ENCODE measurements at places on chromosomes 4 and X. TPM values are rescaled to one million over a fixed set of nuclear protein-coding genes. Genes with fewer than 3 reads are reported as not detected.

- no peak for DNase-seq
Observed at GRCh38 chr4:73576381-73576780, 43.9 kb downstream of the RASSF6 start.

Gene ADD1
- total RNA-seq, result 125 TPM

DNA sequence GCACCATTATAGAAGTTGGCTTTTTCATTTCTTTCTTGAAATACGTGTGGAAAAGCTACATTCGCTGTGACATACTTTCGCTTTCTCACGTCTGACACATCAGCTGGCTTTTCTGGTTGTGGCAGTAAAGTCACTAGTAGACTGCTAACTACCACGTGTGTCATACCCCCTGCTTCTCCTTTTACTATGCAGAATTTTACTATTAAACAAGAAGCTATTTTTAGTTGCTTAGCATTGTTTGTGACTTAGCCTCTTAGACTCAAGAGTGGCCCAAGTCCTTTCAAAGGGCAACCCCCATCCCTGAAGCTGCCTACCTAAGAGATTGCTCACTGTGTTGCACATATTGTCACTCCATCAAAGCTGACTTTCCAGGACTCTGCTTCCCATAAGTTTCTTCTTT lies 2.1 kb upstream of the IL2 start:
- peak; percentile 14 for DNase-seq

- DNase-seq, result no peak
Observed at GRCh38 chr4:147639388-147639787, 22.2 kb downstream of the TMEM184C start.

Gene CCSER1
- 7.1 TPM for total RNA-seq

GRCh38 chr4:19285146-19285545 lies 966.6 kb upstream of the SLIT2 start:
- no peak for DNase-seq

Gene SPP1
- total RNA-seq, result 1,002 TPM

- DNase-seq, result no peak
Observed at GRCh38 chrX:122790376-122791095, 393.5 kb upstream of the GRIA3 start.

Gene CXXC4
- total RNA-seq, result 1.3 TPM

GRCh38 chrX:35726176-35726575 lies 72.0 kb upstream of the MAGEB16 start:
- peak; percentile 30 for DNase-seq

Gene NAA11
- total RNA-seq, result not detected

DNA sequence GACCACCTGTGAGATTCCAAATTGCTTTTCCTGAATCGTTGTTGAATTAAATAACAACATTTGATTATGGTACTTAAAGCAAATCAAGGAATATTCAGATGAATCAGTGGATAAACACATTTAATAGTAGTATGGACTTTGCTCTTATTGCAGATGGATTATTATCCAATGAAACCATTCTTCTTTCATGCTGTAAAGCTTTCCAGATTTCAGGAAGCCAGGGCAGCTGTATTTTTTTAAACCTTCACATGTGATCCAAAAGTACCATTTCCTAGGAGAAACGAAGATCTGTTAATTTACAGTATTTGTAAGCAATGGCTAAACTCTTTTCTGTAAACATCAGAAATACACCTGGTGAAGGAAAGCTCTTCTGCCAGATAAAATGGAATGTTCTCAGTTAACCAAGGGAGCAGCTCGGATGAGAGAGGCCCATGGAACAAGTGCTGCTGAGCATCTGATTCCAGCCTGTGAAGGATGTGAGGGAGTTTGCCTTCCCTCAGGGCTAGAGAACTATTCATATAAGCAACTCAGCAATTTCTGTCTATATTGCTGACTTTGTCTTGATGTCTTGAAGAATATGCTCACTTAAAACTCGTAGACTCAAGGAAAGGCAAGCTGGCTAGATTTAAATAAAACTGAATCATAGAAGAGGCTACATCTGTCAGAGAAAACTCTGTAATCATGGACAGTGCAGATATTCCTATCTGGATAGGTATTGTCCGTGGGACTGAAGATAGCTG lies 94.4 kb upstream of the LIMCH1 start:
- DNase-seq, result no peak

- DNase-seq, result no peak
Observed at GRCh38 chr4:80922941-80923340, 107.6 kb upstream of the BMP3 start.

DNA sequence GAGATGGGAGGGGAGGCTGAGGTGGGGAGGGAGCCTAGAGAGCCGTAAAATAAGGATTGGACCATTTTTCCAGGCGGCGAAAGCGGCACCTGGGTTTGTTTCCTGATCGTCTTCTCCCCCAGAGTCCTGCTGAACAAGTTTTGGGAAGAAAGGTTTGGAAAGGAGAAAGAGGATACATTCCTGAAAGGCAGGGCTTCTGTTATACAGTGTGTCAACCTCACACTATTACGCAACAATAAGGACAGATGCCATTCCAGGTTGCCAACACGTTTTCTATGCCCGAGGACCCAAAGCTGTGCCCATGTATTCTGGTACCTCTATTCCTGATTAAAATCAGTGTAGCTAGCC lies 658 bp downstream of the SCOC start:
- DNase-seq, result no peak

- no peak for DNase-seq
Observed at GRCh38 chr4:154868414-154869194, 87.5 kb downstream of the RBM46 start.

DNA sequence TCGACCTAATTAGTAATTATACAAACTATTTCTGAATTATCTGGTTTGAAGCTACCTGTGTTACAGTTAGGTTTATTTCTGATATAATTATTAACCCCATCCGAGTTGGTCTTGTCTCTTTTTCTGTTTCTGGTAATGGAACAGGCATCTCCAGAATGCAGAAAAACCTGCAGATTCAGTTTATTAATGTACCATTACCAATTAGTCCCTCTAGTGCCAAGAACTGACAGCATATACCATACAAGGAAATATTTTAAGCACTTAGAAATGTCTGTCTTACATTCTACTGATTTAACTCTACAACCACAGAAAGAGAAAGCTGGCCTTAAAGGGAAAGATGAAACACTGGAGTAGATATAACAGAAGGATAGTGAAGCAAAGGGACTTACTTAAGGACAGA lies 570.6 kb downstream of the CENPC start:
- peak; percentile 11 for DNase-seq

GRCh38 chr4:152849350-152849749 lies 69.6 kb downstream of the ARFIP1 start:
- no peak for DNase-seq

DNA sequence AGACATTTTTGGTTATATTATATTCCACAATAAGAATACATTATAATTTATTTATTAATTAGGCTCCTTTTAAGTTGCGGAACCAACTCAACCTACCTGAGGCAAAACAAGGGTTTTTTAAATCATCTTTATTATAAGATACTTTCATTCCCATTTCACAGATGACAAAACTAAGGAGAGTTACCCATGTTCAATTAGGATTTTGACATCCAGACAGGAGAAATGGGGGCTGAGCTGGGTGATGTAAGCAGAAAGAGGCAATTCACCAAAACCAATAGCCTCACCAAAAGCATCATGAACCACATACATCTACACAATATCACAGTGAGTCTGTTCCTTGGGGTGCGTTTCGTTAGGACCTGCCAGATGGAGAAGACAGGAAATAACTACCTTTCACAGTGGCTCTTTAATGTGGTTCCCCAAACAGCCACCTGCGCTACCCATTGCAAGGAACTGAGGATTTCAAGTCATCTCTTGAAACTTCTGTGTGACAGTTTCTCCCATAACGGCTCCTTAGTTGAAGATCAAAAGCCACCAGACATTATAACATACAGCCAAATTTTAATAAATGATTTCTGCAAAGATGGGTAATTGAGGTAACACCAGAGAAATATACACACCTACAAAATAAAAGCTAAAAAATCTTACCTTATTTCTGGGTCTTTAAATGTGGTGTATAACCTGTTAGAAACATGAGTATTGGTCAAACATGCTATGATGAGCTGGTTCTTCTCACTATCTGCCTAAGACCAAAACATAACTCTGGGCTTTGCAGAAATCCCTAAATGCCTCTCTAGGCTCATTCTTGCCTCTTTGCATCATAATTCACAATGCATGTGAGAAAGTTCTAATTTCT lies 190.6 kb upstream of the LEF1 start:
- DNase-seq, result no peak

Gene MED12
- total RNA-seq, result 56.2 TPM

GRCh38 chr4:153222707-153223426 lies 18.6 kb downstream of the TRIM2 start:
- peak; percentile 35 for DNase-seq

- DNase-seq, result no peak
Observed at GRCh38 chr4:135240796-135241195, 1039.2 kb upstream of the PABPC4L start.

- no peak for DNase-seq
Observed at GRCh38 chr4:38132107-38132673, 172.0 kb downstream of the PTTG2 start.

DNA sequence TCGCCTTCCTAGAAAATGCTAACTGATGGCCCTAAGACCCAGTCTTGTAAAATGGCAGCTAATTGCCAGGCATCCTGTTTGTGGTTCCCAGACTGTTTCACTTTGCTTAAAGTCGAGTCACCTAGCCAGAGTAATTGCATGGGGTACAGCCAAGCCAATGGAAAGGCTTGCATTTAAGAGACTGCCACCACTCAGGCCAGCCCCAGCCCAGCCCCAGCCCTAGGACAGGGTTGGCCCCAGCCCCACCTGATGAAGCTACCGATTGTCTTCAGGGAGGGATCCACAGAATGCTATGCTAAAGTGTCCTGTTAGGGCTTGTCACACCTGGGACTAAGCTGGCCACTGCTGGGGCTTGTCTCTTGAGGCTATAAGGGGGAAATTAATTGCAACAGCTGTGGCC lies 194.6 kb upstream of the KLF3 start:
- DNase-seq, result no peak

GRCh38 chr4:103098756-103099440 lies 736 bp downstream of the BDH2 start:
- no peak for DNase-seq

GRCh38 chrX:70262952-70263567 lies 3.1 kb upstream of the P2RY4 start:
- DNase-seq, result peak; percentile 72

Gene DUX4
- total RNA-seq, result not detected

GRCh38 chrX:47831788-47832187 lies 4.9 kb upstream of the ZNF81 start:
- DNase-seq, result peak; percentile 69

- DNase-seq, result peak; percentile 43
Observed at GRCh38 chr4:8110071-8110986, 48.3 kb downstream of the ABLIM2 start.

Gene EREG
- total RNA-seq, result 422 TPM

DNA sequence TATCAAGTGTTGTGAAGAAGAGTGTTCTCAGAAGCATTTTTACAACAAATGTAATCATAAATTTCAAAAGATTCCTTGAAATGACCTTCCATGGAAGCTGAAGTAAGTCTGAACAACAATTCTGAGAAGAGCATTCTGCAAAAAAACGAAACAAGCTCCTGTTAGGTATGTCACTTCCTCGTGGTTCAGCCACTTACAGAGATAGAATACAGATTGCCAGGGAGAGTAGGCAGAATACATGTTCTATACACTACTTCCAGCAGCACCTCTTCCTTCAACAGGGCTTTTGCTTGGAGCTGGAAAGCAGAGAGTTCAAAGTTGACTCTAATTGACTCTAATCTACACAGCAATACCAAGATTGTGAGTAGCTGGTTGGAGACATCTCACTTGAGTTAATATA lies 274.5 kb downstream of the ADGRA3 start:
- DNase-seq, result no peak

Gene NPFFR2
- total RNA-seq, result 1.3 TPM

DNA sequence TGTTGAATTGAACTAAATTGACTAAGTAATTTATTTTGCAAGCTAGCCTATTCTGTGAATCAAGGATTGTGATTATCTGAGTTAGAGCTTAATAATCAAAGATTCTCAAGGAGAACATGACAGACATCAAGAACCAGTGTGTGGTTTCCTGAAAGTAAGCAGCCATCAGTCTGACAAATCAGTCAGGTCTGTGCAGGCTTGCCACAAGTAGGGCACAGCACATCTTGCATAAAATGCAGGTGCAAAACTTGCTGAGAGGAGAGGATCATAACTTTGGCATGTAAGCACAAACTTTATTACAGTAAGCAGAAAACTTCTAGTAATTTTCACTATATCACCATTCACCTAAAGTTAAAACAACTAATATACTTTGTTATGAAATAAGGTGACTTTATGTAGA lies 22.5 kb downstream of the FAM241A start:
- no peak for DNase-seq

- DNase-seq, result no peak
Observed at GRCh38 chr4:183038436-183038835, 60.6 kb upstream of the WWC2 start.

Gene ODAM
- 214 TPM for total RNA-seq

- DNase-seq, result no peak
Observed at GRCh38 chrX:53969540-53969939, 74.7 kb downstream of the PHF8 start.

All from Calu3 (cell line).